ENCODE measurements at places on chromosomes 4 and X. TPM values are rescaled to one million over a fixed set of nuclear protein-coding genes. Genes with fewer than 3 reads are reported as not detected.

Gene USP26
- total RNA-seq = not detected

Gene SLC7A11
- total RNA-seq = 7.6 TPM

Gene RHOXF2B
- total RNA-seq = not detected

Gene ZNF185
- 121 TPM for total RNA-seq
